ENCODE measurements at places on chromosomes 3 and 15.

GRCh38 chr15:29677871-29678461 lies 144.3 kb downstream of the TJP1 start:
- no peak for DNase-seq

DNA sequence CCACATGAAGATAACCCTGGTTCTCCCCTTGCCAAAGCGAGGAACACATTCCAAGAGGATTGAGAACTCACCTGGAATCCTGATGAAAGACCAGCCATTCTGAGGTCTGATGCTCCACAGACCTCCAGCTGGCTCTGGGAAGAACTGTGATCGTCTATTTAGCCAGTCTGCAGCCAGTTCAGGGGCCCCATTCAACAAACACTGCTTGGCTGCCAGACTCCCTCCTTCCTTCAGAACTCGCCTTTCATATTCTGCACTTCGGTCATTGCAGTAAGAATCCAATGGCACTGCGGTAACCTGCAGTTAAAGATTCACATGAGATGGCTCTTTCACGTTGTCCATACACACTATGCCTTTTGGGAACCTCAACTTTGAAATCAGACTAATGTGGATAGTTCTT lies 67.6 kb downstream of the CHAC1 start:
- no peak for DNase-seq

DNA sequence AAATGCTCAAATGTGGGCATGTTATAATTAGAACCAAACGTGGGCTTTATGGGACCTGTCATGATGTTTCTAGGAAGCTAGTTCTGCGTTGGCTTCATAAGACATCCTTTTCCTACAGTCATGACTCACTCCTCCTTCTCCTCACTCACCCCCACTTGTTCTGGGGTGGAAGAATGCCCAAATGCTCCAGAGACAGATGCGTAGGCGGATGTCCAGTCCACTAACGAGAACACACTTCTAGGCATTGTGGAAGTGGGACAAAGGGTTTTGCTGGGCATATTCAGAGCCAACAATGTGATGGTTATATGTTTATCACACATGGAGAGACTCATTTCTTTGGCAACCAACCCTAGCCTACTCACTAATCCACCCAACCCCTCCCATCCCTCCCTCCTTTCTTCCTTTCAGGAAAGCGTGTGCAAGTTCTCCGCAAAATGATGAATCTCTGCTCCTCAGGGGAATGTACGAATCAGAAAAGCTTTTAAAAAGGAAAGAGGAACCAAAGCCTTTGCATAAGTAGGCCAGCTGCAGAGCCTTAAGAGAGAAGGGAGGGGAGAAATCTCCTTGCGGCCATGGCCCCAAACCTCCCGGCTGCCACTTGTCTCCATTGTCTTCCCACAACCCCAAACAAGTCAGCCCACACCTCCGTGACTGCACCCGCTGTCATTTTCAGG lies 123.0 kb upstream of the SPRED1 start:
- DNase-seq = no peak

GRCh38 chr3:54262946-54263345 lies 140.6 kb downstream of the CACNA2D3 start:
- no peak for DNase-seq

DNA sequence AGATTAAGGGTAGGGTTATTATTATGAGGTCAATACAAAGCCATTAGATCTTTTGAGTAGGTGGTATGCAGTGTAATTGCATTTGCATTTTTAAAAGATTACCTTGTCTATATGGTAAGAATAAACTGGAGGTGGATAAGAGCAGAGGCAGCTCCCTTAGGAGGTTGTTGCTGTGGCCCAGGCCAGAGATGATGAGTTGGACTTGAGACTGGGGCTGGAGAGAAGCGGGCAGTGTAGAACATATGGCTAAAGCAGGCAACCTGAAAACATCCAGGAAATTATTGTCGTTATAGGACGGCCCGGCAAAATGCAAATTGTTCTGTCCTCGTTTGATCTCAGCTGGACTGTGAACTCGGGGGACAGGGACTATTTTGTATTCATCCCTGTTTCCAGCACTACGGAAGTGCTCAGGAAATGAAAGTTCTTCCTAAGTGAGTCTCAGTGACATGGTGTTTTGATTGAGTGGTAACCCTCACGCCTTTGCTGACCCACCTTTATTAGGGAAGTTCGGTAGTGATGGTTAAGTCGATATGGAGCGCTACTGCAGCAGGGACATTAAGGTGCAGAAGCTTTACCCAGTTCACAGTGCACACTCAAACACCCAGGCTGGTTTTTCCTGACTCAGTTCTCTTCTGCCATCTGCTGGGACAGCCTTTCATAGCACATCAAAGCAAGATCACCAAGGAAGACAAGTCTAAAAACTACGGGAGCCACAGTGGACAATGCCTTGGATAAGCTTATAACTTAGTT lies 27.2 kb upstream of the VPS33B start:
- peak; percentile 7 for DNase-seq

GRCh38 chr3:13262493-13263211 lies 157.5 kb downstream of the NUP210 start:
- DNase-seq = no peak

DNA sequence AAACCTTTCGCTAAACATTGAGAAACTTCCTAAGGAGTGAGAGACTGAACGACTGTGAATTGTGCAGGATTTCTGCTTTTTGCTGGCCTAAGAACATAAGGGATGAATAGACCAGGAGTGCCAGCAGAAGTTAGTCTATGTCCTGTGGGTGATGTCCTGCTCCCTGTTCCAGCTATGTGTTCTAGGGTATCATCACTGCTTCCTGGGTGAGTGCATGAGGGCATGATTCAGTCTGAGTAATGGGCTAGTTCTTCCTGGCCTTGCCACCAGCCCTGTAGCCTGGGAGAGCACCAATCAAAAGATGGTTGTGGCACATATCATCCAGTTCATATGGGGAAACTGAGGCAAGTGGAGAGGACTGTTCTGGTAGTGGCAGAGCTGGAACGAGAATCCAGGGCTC lies 153.9 kb upstream of the TPM1 start:
- DNase-seq = no peak

DNA sequence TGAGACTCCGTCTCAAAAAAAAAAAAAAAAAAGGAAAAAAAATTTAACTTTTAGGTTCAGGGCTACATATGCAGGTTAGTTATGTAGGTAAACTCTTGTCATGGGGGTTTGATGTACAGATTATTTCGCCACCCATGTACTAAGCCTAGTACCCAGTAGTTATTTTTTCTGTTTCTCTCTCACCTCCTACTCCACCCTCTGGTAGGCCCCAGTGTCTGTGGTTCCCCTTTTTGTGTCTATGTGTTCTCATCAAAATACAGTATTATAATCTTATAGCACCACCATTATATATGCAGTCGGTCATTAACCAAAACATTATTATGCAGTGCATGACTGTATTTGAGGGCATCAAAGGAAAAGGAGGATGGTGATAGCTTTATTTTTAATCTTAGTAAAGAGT lies 47.3 kb downstream of the CHP1 start:
- DNase-seq = no peak

GRCh38 chr3:59608356-59608755 lies 558.5 kb upstream of the CFAP20DC start:
- DNase-seq = no peak

DNA sequence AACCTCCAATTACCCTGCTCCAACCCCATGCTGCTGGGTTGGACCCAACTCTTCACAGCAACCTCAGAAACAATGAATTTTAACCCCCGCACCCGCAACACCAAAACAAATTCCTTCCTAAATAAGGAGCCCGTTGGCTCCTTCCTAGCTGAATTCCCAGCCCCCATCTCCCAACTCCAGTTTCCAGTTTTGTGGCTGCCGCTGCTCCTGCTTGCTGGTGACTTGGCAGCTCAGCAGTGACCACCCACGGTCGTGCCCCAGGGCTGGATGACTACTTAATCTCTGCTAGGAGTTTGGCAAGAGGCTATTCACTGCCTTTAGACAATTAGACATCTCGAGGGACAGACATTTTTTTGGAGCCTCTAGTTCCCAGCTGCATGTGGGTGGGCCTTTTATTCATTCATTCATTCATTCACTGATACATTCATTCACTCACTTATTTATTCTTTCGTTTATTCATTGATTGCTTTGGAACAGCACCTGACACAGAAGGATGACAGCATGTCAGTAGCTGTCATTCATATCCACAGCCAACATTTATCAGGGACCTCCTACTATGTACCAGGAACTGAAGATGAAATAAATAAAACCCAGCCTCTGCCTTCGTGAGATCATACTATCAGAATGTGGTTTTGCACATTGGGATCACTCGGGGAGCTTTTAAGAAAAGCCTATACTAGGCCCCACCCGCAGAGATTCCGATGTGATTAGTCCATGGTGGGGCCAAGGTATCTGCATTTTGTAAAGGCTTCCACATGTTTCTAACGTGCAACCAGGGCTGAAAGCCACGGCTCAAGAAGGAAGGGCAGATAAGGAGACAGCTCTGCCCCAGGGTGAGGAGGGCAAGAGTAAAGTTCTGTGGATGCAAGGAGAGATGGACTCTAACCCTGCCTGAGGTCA lies 256.5 kb downstream of the SHQ1 start:
- no peak for DNase-seq

GRCh38 chr3:178382449-178383061 lies 153.7 kb upstream of the KCNMB2 start:
- DNase-seq = no peak
